ENCODE measurements at places on chromosomes 2 and 18.

- DNase-seq: peak; percentile 5
These were observed 577 bp downstream of the ERCC3 start for GRCh38 chr2:127293386-127293747.

DNA sequence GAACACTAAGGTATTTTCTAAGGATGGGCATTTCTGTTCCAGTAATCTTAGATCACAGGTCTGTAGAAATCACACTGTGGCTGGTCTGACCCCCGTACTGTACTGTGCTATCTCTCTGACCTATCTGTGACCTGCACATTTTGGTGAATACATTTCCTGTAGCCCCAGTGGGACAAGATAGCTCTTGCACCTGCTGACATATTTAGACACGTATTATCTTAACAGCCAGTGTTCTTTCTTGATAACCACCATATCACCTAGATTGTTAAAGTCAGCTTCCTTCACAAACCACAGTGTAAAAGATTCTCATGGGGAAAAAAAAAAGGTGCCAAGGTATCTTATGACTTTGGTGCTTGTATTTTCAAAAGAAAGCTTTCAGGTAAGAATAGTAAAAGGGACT lies 39.8 kb upstream of the TMEM247 start:
- no peak for DNase-seq

DNA sequence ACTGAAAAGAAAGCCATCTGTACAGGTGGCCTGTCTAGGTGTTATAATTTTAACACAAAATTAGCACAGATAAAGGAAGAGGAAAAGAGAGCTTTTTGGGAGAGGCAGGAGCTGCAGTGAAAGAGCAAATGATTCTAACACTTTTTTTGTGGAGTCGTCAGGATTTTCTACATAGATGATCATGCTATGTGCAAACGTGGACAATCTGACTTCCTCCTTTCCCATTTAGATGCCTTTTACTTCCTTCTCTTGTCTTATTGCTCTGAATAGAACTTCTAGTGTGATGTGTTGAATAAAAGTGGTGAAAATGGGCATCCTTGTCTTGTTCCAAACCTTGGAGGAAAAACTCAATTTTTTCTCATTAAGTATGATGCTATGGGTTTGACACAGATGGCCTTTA lies 334.5 kb downstream of the NBAS start:
- DNase-seq: no peak

- peak; percentile 55 for DNase-seq
These were observed 54.1 kb downstream of the E2F6 start for GRCh38 chr2:11411768-11412448.

DNA sequence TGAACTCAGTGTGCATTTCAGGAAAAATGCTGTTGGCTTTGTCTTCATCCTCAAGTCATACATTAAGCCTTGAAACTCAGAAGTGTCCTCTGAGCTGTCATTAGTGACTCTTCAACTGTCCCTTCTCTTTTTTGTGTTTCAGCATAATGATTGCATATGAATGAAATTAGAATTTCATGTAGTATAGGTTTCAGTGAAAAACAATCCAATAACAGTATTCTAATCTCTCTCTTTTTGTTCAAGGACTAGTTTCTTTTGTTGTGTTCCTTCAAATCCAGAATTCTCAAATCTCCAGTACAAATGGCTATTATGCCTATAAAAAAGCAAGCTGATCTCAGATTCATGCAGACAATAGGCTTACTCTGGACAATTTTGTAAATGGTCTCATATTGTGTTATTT lies 133.5 kb downstream of the QPCT start:
- DNase-seq: no peak

- no peak for DNase-seq
These were observed 433.7 kb upstream of the TRIB2 start for GRCh38 chr2:12282780-12283695.

GRCh38 chr2:65997961-65998360 lies 437.0 kb upstream of the MEIS1 start:
- no peak for DNase-seq

DNA sequence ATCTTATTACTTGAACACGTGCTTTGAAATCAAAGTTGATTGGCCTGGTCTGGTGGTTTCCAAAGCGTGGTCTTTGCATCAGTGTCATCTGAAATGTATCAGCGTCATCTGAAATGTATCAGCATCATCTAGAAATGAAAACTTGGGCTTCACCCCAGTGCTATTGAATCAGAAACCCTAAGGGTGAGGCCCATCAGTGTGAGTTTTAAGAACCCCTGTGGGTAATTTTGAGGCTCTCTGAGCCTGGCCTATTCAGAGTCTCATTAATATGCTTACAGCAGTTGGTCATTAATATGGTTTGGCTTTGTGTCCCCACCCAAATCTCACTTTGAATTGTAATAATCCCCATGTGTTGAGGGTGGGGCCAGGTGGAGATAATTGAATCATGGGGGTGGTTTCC lies 85.2 kb downstream of the NYAP2 start:
- DNase-seq: no peak

DNA sequence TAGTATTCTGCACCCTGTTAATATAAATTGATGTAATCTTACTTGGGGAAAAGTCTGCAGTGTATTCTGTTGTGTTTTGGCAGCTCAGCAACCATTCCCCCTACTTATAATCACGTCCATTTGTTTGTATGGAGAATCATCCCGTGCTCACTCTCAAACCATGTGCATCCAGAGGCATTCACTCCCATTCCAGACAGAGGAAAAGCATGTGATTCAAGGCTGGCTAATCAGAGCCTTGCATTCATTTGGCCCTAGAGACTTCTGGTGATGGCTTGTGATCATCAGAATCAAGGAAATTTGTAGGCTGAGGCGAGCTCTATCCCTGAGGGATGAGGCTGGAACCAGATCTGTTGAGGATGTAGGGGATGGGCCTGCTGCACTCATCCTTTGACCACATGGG lies 5.1 kb upstream of the WIPF1 start:
- DNase-seq: no peak

- DNase-seq: no peak
These were observed 367 bp downstream of the FBXO48 start for GRCh38 chr2:68466778-68467076.

- no peak for DNase-seq
These were observed 242.3 kb downstream of the ATAD2B start for GRCh38 chr2:23684395-23685176.

DNA sequence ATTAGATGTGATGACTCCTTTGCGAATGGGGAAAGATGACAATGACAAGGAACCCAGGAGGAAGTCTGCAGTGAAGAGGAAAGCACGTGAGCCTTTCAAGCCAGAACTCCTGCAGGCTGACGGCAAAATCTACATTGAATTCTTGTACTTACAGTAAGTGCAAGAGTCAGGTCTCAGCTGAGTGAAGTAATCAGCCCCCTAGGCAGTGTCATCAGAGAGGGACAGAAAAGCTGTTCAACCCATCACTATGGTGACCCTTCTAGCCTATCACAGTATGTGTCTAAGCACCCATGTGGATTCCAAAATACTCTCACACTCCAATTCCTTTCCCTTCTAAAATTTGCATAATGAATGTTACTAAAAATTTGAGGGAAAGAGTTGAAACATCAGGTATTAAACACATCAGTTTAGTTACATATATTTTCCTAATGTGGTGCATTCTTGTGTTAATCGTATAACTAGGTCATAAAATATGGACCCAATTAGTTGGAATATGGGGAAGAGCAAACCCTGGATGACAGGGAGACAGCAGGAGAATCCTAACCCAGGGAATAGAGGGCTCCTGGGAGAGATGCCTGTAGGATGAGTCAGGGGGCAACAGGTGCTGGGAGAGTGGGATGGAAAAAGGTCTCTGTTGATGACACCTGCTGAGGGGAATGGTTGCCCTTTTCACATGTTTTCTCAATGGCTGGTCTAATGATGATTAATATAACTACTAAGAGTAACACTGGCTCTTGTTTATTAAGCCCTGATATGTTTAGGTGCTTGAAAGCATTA lies 39.5 kb downstream of the VWC2L start:
- DNase-seq: no peak

GRCh38 chr2:67792681-67793091 lies 270.1 kb downstream of the C1D start:
- no peak for DNase-seq

DNA sequence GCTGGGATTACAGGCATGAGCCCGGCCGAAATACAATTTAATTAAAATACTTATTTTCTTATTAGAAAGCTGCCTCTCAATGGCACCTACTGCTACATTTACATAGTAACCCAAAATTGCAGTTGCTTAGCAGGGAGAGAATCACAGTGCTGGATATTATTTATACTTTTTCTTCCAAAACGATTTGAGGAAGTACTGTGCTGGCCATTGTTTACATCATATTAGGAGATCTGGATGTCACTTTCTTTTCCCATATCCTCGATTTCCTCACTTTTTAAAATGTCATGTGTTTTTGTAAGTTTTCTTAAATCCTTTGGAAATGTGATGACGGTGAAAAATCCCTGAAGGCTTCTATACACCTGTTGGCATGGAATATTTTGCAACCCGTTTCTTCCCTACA lies 3.4 kb upstream of the SP3 start:
- no peak for DNase-seq

GRCh38 chr2:158325031-158325781 lies 131.3 kb downstream of the CCDC148 start:
- DNase-seq: peak; percentile 66

DNA sequence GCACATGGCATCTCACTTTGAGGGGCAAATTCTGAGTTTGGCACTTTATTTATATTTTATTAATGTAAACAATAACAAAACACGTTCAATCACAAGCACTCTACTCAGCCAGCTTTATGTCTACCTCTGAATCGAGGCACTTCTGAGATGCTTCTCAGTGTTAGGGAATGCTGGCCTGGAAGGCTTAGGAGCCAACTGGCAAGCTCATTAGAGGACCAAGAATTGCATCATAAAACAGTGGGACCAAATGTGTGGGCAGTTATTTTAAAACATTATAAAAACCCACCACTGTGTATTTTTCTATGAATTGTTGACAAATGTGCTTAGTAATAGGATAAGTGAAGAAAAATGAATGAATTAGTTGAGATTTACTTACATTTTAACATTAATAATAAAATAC lies 46.8 kb upstream of the SMIM21 start:
- DNase-seq: peak; percentile 8

- DNase-seq: no peak
These were observed 33.5 kb downstream of the CHST10 start for GRCh38 chr2:100383954-100384353.

- DNase-seq: peak; percentile 61
These were observed 139.2 kb downstream of the LAMA3 start for GRCh38 chr18:23828426-23828825.

DNA sequence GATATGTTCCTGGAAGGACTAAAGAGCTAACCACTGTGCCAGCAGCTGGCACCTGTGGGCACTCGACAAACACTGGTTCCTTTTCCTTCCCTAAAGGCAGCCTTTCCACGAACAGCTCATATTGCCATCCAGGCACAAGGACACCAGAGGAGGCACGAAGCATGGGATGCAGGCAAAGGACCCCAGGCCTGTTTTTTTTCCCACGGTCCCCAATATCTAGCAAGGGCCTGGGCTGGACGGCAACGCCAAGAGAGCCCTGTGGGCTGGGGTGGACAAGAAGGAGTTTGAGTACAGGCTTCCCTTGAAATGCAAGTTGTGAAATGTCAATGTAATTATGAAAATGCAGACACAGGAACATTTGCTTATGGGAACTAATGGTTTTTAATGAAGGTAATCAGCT lies 135.9 kb downstream of the CYP26B1 start:
- DNase-seq: no peak

DNA sequence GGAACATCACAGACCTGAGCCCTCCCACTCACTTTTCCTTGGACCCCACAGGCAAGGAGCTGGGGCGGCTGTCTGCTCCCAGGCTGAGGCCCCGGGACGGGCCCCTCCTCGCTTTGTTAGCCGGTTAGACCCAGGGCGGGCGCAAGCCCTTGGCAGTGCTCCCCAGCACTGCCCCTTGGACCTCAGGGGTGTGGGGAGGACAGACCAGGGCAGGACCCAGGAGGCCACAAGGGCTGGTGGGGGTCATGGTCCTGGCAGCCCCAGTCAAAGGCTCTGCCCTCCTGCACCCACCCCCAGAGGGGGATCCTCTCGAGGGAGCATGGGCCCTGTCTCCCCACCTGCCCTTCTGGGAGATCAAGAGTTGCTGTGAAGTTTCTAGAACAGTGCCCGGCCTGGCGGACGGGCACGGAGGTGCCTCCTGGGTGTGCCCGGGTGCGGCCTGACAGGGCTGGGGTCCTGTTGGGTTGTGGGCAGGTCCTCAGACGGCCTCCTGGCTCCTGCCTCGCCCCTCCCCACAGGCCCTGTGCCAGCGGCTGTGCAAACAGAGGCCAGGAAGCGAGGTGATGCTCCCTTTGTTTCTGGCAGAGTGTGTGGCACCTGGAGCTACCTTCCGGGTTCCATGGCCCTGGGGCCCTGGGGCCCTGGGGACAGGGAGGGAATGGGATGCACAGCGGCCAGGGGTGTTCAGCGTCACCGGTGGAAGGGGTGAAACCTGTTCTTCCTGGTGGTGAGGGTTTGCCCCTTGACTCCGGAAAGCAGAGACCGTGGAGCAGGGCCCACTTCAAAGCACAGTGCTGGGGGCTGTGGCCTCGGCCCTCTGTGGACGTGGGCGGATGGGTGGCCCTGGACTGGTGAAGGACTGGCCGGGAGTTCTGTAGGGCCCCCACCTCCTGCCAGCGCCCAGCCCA lies 2.9 kb upstream of the GAL3ST2 start:
- DNase-seq: no peak

- DNase-seq: no peak
These were observed 393.9 kb downstream of the BCL11A start for GRCh38 chr2:60159519-60159918.

- DNase-seq: no peak
These were observed 30.1 kb upstream of the ATL2 start for GRCh38 chr2:38407111-38407682.

DNA sequence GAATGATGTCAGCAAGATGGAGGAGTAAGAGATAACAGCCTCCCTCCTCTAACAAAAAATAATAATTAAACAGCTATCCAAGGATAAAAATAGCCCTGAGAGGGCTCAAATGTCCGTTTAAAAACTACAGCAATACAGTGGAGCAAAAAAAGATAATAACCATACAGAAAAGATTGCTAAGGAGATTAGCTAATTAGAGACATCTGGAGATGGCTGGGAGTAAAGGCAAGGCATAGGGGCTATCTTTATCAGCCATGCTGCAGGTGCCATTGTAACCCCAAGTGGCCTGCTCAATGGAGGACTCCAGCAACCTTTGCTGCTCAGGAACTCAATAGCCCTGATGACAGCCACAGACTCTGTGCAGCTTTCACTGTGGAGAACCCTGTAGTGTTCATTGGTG lies 42.7 kb downstream of the MDH1 start:
- DNase-seq: no peak

DNA sequence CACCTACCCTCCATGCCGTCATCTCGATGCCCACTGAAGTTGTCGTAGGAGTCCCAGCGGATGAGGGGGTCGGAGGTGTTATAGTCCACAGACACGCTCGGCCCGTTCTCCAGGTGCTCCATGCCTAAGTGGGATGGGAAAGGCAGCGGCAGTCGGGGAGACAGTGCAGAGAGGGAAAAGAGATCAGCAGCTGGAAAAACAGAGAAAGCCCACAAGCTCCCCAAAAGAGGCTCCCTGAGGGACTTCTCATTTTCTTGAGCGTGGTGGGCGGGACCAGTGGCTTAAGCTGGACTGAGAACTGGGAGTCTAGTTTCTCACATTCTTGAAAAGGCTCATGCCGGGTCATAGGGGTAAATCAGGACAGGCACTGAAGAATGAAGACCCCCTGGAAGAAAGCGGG lies 121.9 kb downstream of the TNS1 start:
- DNase-seq: no peak

- no peak for DNase-seq
These were observed 971.2 kb upstream of the PIK3C3 start for GRCh38 chr18:40983835-40984234.

Data from AG08395 (cell line).